MCF 10A (cell line): ENCODE measurements at places on chromosomes 4 and X. TPM values are rescaled to one million over a fixed set of nuclear protein-coding genes. Genes with fewer than 3 reads are reported as not detected.

The MGARP gene
- not detected in 2 replicates for total RNA-seq

The TMSB15A gene
- not detected in 2 replicates for total RNA-seq

The LINC00632 gene
- 7.4 and 16.9 TPM in 2 replicates for total RNA-seq

The ADGRL3 gene
- 3.5 and 3.6 TPM in 2 replicates for total RNA-seq

The WFS1 gene
- 41.7 and 62.4 TPM in 2 replicates for total RNA-seq

The MTMR8 gene
- total RNA-seq: not detected in 2 replicates

The BRS3 gene
- total RNA-seq: not detected in 2 replicates

The SPANXA2 gene
- not detected in 2 replicates for total RNA-seq

The FABP2 gene
- total RNA-seq: not detected in 2 replicates

The LEF1 gene
- 2.0 and 3.0 TPM in 2 replicates for total RNA-seq

The GAGE2A gene
- total RNA-seq: not detected in 2 replicates

The MTNR1A gene
- total RNA-seq: 0.25 TPM in 1 of 2 replicates, not detected in the other

The SRPX2 gene
- total RNA-seq: 4.7 and 5.3 TPM in 2 replicates

The PCDH7 gene
- 3.6 and 5.6 TPM in 2 replicates for total RNA-seq

DNA sequence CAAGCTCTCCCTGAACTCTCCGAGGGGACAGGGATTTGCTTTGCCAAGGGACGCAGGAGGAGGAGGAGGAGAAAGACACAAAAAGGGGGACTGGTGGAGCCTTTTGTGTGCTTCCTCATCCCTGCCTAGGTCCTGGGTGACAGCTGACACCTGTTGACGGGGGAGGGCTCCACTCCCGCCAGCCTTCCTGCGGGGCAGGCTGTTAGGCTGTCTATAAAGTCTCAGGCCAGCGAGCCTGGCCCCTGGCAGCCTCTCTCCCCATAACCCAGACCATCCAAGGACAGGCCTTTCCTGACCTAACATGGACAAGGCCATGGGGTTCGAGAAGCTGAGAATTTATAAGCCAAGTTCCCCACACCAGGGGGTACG lies 832 bp upstream of the EVC2 start:
- DNase-seq: no peak

GRCh38 chr4:181301735-181302710 lies 941.2 kb upstream of the TENM3 start:
- DNase-seq: peak; percentile 81

DNA sequence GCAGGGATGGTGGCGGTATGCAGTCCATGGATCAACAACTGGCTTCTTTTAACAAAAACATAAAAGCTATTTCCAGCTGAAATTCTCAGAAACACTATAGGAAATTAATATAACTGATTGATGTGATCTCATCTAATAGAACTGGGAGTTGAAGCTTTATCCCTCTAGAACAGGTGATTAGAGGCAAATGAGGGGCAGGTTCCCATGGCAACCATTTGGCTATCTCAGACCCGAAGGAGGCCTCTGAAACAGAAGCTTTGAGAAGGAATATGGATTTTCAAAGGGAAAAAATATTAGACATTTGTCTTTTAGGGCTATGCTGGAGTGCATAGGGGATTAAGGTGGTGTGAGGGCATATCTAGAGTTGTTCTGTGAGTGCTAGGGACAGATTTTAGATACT lies 50.0 kb downstream of the IGSF1 start:
- no peak for DNase-seq

DNA sequence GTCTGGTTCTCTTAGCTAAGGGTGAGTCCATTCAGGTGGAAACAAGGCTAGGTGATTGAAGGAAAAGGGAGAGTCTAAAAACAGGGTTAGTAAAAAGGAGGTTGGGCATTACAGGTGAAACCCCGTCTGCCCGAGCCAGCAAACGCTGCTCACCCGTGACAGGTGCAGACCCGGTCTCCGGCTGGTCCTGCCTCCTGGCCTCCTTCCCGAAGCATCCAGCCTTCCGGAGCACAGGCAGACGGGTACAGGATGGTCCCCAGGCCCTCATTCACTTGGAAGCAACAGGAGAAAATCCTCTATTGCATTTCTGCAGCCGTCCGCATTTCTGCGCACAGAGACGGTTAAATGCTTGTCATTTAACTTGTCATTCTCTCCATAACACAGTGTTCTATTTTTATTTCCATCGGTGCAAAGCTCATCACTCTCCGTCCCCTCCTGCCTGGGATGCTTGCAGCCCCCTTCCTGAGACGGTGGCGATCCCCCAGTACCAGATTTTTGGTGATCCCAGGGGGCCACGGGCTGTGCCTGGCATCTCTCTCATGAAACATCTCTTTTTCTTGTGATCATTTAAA lies 90.8 kb upstream of the PPP2R3B start:
- DNase-seq: no peak

- DNase-seq: no peak
Observed at GRCh38 chrX:15405846-15406245, 21.6 kb upstream of the VEGFD start.

DNA sequence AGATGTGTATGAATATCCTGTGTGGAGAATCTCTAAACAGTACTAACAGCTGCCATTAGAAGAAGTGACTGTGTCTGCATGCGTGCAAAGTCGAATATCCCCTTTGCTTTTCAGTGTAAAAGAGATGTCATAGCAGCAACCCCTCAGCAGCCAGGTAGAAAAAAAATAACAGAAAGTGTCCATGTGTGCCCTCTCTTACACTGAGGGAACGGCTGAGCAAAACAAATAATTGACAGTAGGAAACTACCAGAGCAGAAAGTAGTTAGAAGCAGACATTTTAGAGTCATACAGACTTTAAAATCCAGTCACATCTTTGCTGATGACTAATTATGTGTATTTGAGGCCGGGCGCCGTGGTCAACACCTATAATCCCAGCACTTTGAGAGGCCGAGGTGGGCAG lies 370.8 kb downstream of the GPM6A start:
- DNase-seq: no peak

DNA sequence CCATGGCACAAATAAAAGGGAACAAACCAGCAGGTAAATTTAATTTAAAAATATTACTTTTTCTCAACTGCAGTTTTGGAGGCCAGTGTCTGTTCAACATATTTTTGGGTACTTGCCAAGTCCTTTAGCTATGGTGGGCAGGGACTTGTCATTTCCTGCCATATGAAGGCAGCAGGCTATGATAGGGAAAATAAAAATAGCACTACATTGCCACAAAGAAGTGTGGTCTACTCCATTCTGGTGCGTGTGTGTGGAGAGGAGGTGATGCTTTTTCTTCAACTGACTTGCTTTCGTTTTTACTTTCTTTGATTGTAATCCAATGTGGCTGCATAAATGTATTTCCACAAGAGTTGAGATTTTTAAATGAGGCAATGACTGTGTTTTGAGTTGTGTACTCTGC lies 17.2 kb downstream of the GPR174 start:
- DNase-seq: no peak

DNA sequence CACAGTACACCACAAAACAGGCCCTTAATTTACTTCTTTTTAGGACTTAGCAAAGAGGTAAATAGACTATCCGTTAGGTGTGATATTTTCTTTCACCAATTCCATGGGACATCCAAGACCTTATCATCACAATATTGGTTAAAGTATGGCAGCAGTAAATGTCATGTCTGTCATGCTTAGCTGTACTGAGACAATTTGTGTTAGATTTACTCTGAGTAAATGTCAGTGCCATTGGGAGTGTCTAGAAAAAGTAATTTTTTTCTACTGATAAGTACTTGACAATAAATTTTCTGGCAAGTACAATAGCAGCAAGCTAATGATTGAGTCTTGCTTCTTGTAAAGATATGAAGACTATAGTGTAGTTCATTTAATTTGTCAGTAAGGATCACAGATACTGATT lies 756.1 kb downstream of the FAM133A start:
- DNase-seq: no peak

DNA sequence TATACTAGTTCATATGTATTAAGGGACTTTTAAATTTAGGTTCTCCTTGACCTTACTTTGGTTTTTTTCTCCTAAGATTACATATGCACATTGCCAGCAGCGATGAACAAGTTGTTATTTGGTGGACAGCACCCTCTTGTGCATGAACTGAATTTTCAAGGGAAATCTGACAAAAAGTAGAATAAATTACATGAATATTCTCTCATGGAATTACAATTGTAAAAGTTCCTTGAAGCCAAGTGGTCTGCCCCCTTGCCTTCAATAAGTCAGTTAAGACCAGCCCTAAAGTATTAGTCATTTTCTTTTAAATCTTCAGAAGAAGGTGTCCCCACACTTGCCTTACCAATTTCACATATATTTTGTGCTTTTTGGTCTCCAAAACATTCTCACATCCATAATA lies 30.7 kb upstream of the SMARCA5 start:
- DNase-seq: peak; percentile 57

GRCh38 chr4:95283320-95283719 lies 265.5 kb downstream of the UNC5C start:
- DNase-seq: no peak

- no peak for DNase-seq
Observed at GRCh38 chrX:103793545-103793940, 16.9 kb downstream of the PLP1 start.

DNA sequence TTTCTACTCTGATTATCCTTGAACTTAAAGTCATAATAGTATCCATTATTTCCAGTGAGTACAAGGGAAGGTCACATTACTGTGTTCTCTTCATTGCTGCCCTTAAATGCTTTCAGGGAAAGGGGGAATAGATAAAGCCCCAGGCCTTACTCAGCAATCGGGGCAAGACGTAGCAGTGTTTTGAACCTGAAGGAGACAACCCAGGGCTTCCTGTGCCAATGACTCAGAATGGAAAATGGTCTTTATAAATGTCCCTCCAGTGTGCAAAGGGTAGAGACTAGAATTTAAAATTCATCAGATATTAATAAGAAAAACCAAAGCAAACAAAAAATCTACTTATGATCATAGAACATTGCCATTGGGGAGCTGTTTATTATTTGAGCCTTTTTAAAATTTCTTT lies 23.7 kb downstream of the TLR8 start:
- no peak for DNase-seq

- DNase-seq: no peak
Observed at GRCh38 chr4:35525192-35525978, 718.9 kb downstream of the ARAP2 start.

GRCh38 chr4:153099391-153100140 lies 104.7 kb upstream of the TRIM2 start:
- no peak for DNase-seq

GRCh38 chr4:61200187-61200915 lies at the start of gene ADGRL3:
Gene ADGRL3 (plus strand): TSS chr4:61200326.
- peak; percentile 38 for DNase-seq

DNA sequence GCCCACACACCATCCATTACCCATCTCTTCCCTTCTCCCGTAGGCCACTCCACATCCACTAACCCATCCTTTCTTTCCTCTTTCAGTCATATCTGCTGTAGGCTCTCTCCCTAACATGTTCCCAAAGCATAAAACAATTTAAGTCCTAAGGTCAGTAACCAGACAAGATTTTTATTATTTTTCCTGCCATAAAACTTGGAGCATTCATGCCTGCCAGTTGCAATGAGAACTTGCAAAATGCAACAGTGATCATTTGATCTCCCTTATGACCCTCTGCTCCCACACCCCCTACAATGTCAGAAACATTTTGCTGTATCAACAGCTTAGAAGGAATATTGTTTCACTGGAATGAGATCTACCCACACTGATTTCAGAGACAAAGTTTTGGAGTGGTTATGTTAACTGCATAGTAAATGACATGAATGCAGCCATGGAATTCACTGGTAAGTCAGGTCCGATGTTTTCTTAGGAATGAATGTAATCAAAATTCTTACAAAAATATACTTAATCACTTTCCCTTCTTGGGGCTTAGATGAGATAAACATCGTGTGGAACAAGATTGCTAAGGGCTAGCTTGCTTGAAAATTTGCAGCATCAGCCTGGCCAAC lies 5.7 kb downstream of the NIPAL1 start:
- DNase-seq: no peak

GRCh38 chr4:40702137-40702799 lies 47.5 kb upstream of the NSUN7 start:
- DNase-seq: no peak

GRCh38 chrX:19852014-19853005 lies 35.1 kb downstream of the SH3KBP1 start:
- peak; percentile 19 for DNase-seq

- DNase-seq: no peak
Observed at GRCh38 chr4:1974840-1975239, 33.9 kb downstream of the NELFA start.

GRCh38 chr4:15531792-15532191 lies 62.1 kb downstream of the CC2D2A start:
- no peak for DNase-seq

DNA sequence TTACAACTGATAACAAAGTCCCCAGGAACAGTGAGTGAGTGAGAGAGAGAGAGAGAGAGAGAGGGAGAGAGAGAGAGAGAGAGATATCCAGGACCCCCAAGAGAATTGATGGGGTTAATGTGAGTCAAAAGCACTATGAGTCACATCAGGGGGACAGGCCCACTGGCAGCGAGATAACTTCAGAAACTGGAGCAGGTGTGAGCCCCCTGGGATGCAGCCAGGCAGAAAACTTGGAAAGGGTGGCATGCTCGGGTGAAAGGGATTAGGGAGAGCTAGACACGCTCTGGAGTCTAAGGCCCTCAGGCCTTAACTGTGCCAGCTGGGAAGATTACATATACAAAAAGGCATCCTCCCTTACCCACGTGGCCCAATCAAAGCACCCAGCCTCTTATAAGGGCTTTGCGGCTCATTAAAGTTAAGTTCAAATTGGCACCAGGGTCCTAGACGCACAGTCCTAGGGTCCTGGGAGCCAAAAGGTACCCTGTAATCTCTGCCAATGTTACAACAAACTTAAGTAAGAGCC lies 841 bp downstream of the ACOT9 start:
- DNase-seq: peak; percentile 78

DNA sequence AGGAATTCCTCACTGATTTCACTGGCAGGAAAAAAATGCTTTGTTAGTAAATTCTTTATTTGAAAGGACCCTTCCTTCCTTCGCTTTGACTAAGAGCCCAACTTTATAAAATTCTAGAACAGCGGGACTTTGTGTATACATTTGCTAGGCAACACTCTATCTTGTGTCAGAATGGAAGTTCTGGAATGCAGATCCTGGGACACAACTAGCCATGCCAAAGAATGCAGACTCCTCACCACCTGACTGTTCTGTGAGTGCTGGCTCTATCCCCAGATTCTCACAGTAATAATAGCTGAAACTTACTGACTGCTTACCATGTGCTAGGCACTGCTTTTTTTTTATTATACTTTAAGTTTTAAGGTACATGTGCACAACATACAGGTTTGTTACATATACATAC lies 73.3 kb upstream of the ZDHHC15 start:
- no peak for DNase-seq

GRCh38 chrX:154961947-154962346 lies 60.6 kb downstream of the F8 start:
- DNase-seq: no peak

GRCh38 chr4:164531336-164531735 lies 222.6 kb upstream of the SMIM31 start:
- peak; percentile 41 for DNase-seq
